ENCODE measurements at places on chromosomes 5 and 9.

DNA sequence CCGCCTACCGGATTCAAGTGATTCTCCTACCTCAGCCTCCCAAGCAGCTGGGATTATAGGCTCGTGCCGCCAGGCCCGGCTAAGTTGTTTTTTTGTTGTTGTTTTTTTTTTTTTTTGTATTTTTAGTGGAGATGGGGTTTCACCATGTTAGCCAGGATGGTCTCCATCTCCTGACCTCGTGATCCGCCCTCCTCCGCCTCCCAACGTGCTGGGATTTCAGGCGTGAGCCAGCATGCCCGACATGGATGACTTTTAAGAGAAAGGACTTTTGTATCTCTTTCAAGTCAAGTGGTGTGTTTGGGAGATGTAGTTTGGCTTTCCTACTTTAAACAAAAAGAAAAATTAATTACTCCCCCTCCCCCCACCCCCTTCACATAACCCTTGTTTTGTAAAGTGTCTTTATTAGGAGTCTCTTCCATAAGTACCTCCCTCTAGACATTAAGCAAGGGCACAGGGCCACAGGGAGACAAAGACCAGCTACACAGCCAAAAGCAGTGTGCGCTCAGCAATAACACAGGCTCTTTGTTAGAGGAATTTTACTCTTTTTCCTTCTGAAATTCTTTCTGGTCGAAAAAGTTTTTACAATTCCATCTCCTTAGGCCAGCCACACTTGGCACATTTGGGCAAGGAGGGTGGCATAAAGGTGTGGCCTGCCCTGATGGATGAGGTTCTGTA, 31.2 kb downstream of the JAKMIP2 start:
- DNase-seq: no peak

- DNase-seq: no peak
Measured at GRCh38 chr9:70534471-70534870, 120.0 kb upstream of the KLF9 start.

DNA sequence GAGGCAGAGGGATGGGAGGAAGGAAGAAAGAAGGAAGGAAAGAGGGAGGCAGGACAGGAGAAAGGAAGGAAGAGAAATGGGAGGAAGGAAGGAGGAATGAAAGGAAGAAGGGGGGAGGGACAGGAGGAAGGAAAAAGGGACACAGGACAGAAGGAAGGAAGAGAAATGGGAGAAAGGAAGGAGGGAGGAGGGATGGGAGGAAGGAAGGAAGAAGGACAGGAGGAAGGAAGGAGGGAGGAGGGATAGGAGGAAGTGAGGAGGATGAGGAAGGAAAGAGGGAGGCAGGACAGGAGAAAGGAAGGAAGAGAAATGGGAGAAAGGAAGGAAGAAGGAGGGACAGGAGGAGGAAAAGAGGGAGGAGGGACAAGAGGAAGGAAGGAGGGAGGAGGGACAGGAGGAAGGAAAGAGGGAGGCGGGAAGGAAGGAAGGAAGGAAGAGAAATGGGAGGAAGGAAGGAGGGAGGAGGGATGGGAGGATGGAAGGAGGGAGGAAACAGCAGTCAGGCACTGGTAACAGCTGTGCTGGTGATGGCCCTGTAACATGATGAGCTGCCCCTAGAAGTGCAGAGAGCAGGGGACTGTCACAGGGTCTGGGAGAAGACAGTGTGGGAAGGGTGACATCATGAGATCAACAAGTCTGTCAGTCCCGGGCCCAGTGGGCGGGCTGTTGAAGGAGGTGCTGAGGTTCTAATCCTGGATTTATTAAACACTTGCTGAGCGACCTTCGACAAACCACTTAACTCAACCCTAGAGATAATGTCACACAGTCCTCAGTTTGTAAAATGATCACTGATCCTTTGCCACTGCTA, 10.7 kb upstream of the IRX1 start:
- DNase-seq: no peak

GRCh38 chr5:164980480-164980879, 1475.1 kb downstream of the MAT2B start:
- no peak for DNase-seq

- peak; percentile 63 for DNase-seq
Measured at GRCh38 chr9:38371495-38371894, 21.0 kb upstream of the ALDH1B1 start.

DNA sequence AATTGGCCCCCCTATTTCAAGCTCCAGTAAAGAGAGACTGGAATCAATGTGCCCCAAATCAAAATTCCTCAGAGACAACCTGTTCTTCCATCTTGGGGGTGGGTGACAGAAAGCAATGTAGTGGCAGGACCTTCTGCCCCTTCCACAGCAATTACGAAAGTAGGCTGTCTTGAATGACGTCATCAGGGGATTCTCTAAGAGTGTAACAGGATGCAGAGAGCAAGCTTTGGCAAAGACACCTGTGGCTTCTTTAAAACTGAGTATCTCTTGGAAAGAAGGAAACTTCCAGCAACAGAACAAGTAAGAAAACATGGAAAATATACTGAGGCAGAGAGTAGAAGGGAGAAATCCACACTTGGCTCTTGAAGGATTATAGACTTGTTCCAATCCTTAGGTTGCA, 247.6 kb upstream of the PDE4D start:
- DNase-seq: no peak

DNA sequence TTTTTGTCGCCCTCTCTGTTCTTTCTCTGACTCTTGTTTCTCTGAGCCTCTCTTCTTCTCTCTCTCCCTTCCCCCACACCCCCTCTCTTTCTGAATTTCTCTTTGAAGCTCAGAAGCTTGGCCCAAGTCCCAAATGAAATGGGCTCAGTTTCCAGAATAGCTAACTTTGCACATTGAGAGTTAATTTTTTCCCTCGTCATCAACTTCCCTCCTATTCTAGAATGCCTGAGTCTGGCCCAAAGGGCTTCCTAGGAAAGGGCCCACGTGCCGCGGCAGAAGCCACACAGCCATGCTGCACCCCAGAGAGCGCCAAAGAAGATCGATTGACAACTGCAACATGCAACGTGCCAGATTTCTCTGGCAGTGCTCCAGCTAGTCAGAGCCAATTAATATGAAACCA, 588.8 kb upstream of the KLF4 start:
- no peak for DNase-seq

- no peak for DNase-seq
Measured at GRCh38 chr5:5140479-5141338, 579 bp downstream of the ADAMTS16 start.

GRCh38 chr9:116724123-116724522, 37.0 kb downstream of the TRIM32 start:
- DNase-seq: no peak

GRCh38 chr5:153888781-153889180, 149.9 kb downstream of the FAM114A2 start:
- DNase-seq: no peak

- no peak for DNase-seq
Measured at GRCh38 chr9:120259100-120259499, 320.9 kb downstream of the CDK5RAP2 start.

- peak; percentile 89 for DNase-seq
Measured at GRCh38 chr5:73321757-73322436, 126.7 kb downstream of the FOXD1 start.

DNA sequence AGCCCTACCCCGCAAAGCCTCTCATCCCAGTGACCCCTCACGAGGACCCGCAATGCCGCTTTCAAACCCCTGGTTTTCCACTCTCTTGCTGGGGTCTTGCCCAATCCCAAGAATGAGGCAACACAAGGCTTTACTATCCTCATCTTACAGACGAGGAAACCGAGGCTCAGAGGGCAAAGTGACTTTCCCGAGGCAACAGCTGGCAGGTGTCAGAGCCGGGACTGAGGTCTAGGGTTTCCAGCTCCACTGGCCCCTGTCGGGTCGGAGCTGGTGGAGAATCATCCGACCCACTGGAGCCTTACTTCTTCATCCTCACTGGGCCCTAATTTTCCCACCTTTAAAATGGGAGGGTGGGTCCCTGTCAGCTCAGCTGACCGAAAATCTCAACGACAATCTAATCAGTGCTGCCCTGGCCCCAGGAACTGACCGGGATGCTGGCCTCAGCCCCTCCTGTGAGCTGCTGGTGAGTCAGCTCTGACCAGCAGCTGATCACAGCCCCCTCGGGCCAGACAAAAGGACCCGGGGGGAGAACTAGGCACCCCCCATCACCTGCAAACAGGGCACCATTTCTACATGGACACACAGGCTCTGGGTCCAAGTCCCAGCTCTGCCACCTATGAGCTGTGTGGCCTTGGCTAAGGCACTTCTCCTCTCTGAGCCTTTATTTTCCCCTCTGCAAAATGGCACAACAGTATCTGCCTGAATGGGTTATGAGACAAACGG, 72.7 kb upstream of the STXBP1 start:
- no peak for DNase-seq

DNA sequence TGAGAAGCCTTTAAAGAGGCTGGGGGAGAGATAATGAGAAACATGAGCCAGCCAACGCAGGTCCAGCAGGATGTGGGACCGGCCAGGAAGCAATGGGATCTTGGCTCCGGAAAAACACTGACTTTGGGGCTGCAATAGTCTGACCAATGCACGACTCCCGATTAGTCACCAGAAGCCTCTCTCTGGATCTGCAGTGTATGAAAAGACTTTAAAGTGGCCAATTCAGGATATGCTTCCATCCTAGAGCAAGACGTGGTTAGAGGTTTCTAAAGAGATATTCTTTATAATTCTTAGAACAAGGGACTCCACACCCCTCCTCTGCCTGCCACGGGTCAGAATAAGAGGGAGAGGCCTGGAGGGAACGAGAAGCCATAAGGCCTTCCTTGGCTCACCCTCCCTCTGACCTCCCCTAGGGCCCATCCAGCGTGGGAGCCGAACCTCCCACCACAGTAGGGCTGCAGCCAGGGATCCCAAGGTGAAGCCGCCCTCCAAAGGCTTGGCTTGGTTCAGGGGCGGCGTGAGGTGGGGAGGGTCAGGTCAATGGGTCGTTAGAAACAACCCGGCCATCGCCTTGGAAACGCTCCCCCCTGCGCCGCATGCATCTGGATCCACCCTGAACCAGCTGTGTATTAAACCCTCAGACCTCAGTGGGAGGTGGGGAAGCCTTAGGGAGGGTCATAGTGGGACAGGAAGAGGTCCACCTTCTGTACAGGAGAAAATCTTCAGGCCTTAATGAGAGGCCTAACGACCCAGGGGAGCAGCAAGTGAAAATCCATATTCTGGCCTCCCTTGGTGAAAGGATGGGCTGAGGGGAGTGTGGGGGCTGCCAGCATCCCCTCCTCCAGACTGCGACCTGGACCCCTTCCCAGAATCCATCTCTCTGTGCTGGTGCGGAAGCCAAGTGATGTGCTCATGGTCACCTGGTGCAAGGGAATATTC, 11.1 kb downstream of the FGF1 start:
- peak; percentile 80 for DNase-seq

DNA sequence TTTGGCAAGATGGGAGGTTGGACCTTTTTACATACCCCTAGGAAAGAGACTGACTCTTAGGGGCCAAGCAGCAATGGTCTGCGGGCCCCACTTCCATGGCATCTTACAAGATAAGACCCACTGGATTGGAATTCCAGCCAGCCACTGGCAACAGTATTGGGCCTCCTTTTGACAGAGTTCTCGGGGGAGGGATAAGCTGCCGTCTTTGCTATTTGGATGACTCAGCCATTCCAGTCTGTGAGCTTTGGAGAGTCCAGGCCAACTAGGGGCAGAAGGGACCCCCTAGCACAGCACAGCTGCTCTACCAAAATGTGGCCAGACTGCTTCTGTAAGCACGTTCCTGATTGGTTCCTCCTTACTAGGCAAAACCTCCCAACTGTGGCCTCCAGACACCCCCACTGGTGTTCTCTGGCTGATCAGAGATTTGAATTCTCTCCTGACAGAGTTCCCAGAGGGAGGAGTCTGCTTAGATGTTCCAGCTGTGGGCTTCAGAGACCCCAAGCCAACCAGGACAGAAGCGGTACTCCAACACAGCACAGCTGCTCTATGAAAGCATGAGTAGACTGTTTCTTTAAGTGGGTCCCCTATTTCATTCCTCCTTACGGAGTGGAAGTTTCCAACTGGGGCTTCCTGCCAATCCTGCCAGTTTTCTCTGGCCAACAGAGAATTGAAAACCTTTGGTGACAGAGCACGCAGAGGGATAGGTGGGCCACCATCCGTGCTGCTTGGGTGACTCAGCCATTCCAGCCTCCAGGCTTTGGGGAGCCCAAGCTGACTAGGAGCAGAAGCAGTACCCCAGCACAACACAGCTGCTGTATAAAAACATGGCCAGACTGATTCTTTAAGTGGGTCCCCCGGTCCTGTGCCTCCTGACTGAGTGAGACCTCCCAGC, 672.1 kb upstream of the RIOK2 start:
- no peak for DNase-seq

GRCh38 chr5:141849415-141850243, 28.6 kb downstream of the PCDH1 start:
- peak; percentile 87 for DNase-seq

DNA sequence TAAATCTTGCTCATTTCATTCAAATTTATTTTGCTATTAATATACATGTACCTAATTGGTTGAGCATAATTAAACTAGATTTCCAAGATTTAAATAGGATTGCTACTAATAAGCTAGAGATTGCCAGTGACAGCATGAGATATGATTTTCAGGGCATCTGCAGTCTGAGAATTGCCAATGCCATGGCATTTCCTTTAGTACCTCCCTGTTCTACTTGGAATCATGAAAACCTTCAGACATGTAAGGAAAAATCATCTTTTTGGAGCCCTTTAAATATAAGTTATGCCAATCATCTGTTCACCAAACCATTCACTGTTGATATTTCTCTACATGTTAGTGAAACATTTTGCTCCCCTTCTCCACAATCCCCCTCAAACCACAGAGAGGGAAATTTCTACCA, 691.4 kb downstream of the DNAH5 start:
- DNase-seq: no peak

DNA sequence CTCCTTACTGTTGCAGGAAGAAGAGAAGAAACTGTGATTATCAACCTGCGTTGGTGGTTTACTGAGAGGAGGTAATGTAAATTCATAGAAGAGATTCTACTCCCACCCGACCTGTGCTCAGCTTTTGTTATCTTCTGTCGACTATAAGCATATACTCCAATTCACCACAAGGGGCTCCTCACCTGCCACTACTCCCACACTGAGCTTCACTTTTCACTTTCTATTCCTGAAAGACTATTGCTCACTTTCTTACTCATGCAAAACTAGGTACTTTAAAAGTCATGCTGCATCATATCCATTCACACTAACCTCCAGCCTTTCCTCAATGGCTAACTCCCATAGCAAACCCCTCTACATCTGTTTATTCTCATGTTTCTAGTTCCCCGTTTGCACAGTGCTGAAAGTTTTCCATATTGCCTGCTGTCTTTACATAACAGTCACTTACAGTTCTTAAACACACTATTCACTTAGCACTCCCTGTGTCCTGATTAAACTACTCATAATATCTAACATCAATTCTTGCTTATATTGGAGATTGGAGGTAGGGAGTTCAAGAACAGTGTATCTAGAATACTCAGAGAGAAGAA, 1062.6 kb downstream of the NR2F1-AS1 start:
- DNase-seq: peak; percentile 58

DNA sequence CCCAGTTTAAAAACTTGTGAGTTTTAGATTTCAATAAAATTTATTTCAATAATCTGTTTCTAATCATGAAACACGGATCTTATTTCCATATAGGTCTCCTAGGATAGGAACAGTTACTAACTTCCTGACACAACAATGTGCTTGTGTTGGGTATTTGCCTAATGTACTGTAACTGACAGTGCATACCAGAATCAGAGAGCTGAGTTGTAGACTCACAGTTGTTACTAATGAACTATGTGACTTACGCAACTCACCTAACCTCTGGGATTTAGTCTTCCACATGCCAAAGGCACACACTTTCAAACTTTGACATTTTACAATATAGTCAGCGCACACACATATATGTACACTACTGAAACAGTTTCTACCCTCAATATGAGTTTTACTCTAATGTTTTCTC, 77.7 kb downstream of the HOMER1 start:
- no peak for DNase-seq

GRCh38 chr5:76475936-76476335, 72.9 kb downstream of the IQGAP2 start:
- DNase-seq: no peak

GRCh38 chr9:138075961-138076649, 198.5 kb downstream of the CACNA1B start:
- DNase-seq: no peak
